ENCODE measurements at places on chromosomes 11 and 22.

- no peak for DNase-seq
Observed at GRCh38 chr22:35310556-35311550, 11.2 kb downstream of the TOM1 start.

GRCh38 chr11:45410391-45411227, 124.5 kb upstream of the SYT13 start:
- DNase-seq = no peak

GRCh38 chr11:44319552-44320288, 9.8 kb upstream of the ALX4 start:
- DNase-seq = no peak

DNA sequence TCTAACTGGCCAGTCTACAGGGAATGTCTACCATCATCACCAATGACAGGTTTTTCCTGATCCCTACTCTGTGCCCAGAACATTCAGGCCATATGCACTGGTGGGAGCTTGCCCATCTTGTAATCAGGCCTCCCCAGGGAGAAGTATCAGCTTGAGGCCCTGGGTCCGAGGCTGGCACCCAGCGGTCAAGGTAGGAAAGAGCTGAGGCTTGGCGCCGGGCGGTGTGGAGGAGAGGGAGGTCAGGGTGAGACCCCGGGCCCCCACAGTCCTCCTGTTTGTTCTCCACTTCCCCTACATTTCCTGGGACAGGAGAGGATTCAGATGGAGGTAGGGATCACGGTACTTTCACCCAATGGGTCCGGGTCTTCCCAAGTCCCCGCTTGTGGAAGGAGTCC, 15.5 kb downstream of the TSKU start:
- DNase-seq = no peak

- no peak for DNase-seq
Observed at GRCh38 chr22:19916006-19916405, 25.6 kb upstream of the COMT start.

DNA sequence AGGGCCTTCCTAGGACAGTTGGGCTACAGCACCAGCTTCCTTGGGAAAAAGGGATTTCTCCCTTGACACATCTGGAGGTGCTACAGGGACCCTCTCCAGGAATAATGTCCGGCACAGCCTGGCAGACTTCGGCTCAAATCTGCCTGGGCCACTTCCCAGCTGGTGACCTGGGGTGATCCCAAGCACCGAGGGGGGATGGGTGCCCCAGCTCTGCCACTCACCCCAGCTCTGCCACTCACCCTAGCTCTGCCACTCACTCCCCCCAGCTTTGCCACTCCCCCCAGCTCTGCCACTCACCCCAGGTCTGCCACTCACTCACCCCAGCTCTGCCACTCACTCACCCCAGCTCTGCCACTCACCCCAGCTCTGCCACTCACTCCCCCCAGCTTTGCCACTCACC, 9.9 kb downstream of the OSBPL5 start:
- DNase-seq = no peak

GRCh38 chr11:13434247-13435205, 28.5 kb downstream of the BTBD10 start:
- no peak for DNase-seq

DNA sequence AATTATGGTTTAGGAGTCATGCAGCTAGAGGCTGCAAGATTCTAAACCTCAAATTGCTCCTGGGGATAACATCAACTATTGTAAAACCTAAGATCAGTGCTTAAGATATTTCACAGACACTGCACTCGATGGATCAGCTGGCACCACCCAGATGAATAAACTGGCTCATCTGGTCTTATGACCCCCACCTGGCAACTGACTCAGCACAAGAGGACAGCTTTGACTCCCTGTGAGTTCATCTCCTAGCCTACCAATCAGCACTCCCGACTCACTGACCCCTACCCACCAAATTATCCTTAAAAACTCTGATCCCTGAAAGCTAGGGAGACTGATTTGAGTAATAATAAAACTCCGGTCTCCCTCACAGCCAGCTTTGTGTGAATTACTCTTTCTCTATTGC, 782 bp upstream of the TTC12 start:
- DNase-seq = no peak

GRCh38 chr11:47593492-47593933, 698 bp downstream of the C1QTNF4 start:
- DNase-seq = no peak

- no peak for DNase-seq
Observed at GRCh38 chr11:129189646-129190045, 2.5 kb downstream of the ARHGAP32 start.

GRCh38 chr11:104581246-104581980, 316.8 kb downstream of the CASP12 start:
- DNase-seq = no peak

DNA sequence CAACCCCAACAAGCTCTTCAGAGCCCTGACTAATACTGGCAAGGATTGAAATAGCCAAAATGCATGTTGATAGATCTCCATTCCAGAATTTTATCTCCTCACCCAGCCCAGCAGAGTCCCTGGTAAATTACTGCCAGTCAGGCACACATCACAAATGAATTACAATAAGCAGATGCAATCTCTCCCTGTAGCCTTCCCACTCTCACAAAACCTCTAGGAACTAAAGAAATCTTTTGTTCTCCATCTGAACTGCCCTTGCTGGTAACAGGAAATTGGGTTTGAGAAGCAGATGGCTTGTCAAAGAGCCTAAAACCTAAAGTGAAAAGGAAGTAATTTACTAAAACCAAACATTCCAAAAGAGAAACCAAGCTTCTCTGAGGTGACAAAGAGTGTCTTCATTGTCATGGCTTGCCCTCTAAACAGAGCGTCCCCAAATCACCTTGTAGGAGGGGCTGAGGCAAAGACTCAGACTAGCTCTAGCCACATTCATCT, 59.5 kb downstream of the FAM168A start:
- no peak for DNase-seq

DNA sequence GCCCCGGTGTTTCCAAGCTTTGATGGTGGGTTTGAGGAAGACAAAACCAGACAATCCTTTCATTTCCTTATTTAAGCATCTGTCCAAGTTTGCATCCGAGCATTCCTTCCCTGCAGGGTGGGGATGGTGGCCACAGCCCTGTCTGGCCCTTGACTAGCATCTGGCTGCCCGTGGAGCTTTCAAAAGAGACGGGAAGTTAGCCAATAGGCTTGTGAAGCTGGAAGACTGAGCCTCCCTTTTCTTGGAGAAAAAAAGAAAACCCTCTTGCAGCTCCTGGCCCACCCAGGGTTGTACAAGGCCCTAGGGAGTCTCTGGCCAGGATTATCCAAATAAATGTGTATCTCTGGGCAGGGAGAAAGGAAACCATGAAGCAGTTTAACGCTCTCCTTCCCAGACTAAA, 60.6 kb downstream of the MICAL2 start:
- DNase-seq = no peak

DNA sequence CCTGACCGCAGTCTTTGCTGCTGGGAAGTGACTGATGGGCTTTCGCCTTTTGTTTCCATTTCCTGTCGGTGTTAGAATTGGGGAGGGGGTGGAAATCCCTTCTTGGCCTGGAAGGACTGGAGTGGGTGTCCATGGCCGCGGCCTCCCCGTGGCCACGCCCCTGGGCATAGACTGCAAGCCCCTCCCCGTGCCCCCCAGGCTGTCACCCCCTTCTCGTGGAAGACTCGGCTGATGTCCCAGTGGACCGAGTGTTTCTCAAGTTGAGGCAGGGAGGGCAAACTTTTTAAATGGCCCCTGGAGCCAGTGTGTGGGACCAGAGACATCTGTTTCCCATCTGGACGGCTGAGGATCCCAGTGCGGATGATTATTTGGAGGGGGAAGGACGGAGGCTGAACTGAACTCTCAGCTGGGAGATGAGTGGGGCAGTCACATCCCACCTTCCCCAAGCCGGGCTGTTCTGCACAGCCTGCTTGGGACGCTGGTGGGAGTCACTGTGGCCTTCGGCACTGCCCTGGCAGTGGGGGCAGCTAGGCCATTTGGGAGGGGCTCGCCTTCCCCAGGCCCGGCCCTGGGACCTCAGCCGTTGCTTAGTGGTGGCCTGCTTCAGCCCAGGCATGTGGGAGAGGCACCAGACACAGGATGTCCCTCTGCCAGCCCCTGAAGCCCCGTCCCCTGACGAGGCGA, 1.6 kb downstream of the CD81 start:
- no peak for DNase-seq

DNA sequence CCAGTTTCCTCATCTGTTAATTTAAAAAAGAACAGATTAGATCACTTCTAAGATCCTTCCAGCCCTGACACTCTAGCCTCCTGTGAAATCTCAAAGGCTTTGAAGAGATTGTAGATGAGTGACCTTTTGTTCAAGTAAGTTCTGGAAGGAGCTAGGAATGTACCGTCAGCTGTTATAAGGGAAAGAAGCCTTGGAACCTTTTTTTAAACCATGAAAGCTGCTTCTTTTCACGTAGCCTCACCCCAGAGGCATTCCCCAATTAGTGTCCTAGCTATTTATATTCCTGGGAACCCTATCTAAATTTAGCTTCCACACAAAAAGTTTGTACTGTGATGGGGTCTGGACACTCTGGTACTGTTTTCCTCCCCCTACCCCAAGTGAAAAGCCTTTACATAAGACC, 35.8 kb upstream of the SLN start:
- DNase-seq = no peak

DNA sequence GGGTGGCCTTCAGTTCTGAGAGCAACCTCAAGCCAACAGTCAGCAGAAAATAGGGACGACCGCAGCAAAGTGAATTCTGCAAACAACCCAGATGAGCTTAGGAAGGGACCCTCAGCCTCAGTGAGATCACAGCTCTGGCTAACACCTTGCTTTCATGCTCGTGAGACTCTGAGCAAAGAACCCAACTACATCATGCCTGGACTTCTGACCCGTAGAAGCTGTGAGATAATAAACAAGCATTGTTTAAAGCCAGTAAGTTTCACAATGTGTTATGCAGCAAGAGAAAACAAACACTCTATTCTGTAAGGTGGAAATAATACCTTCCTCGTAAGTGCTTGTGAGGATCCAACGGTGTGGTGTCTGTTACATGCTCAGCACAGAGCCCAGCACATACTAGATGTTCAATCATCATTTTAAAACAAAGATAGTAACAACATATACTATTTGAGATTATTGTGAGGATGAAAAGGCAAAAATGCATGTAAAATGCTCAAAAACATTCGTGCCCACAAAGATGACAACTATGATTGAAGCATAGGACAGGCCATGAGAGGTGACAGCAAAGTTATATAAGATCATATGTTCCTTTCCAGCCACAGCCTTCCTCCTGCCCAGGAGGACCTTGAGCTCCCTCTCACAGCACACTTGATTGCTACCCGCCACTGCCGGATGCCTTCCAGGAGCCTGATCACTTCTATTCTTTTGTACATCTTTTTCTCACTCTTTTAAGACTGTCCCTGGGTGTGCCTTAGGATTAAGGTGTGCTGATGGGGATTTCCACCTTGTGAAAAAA, 433.3 kb downstream of the BUD13 start:
- DNase-seq = no peak

DNA sequence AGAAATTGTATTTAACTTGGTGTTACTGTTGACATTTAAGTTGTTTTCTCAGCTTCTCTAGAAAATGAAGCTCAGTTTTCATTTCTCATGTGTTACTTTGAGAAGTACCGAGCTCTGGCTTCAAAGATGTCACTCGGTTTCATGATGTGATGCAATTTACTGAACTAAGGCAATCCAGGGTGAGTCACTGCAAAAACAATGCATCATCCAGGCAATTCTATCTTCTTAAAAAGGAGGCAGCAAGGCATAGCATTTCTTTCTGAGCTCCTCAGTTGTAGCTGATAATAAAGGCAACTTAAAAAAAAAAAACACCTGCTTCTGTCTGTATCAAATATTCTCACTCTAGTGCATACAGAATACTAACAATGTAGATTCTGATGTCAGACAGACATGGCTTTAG, 91.1 kb upstream of the KCNA4 start:
- DNase-seq = peak; percentile 77

DNA sequence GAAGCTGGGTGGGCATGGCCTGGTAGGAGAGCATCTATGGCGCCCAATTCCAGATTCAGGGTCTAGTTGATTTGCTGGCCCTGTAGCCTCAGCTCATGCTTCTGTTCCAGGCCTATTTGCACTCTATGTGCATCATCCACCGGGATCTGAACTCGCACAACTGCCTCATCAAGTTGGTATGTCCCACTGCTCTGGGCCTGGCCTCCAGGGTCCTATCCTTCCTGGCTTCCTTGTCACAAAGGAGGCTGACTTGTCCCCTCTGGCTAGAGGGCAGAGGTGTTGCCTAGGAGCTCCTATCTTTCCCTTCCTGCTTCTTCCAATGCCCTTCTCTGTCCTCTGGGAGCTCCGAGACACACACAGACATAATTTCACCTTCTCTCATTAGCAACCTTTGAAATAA, 21.3 kb downstream of the PIK3IP1 start:
- no peak for DNase-seq

DNA sequence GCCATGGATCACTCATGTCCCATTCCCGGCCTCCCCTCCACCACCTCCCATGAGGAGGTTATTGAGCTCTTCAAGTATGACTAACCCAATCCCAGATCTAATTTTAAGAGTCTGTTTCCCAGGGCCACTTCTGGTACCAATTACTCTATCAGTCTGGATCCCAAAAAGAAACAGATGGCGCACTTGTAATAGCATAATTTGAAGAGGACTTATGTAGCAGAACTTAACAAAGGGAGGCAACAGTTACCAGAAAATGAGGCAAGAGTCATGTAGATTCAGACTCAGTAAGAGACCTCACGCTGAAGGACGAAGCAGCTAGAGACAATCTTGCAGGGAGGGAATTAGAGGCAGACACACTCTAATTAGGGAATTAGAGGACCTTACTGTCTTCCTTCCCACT, 46.9 kb downstream of the DDX6 start:
- DNase-seq = no peak

- no peak for DNase-seq
Observed at GRCh38 chr11:70292166-70292565, 21.7 kb downstream of the PPFIA1 start.

DNA sequence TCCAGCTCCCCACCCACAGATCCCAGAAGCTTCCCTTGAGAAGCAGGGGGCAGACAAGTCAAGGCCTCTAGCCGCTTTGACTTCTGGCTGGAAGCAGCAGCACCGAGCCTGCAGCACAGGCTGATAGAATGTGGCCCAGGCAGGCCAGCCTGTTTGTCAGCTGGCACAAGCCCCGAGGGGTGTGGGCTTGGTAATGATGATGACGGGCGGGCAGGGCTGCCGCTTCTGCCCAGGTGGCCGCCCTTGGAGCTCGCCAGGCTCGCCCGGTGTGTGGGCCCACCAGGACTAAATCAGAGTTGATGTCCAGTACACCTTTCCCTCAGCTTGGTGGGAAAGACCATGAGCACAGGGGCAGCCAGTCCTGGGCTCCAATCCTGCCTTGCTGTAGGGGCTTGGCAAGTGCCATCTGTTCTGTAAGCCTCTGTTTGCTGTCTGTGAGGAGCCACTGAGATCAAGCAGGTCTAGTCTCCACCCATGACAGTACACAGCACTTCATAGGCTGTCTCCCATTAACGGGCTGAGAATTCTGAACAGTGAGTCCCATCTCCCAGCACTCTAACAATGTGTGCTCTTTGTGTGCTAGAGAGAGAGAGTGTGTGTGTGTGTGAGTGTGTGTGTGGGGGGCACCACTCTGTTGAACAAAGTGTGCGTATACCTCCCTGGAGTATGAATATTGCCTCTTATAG, 26.8 kb downstream of the MICAL2 start:
- no peak for DNase-seq

- no peak for DNase-seq
Observed at GRCh38 chr11:62104816-62105653, 18.8 kb upstream of the INCENP start.

- DNase-seq = no peak
Observed at GRCh38 chr11:12430954-12431595, 53.7 kb downstream of the PARVA start.

Measured in HS-27A (cell line).